ENCODE measurements at places on chromosomes 7 and 10.
A peak's percentile ranks its signal among the peaks of the same experiment; 100 is the strongest.

- H3K36me3 ChIP-seq = no peaks in the 10 kb centered on the region
- no peak overlapping the region for H3K27ac ChIP-seq
- peak; percentile 81 for DNase-seq
These were observed 233.7 kb downstream of the PTPRN2 start for GRCh38 chr7:158353606-158354570.

DNA sequence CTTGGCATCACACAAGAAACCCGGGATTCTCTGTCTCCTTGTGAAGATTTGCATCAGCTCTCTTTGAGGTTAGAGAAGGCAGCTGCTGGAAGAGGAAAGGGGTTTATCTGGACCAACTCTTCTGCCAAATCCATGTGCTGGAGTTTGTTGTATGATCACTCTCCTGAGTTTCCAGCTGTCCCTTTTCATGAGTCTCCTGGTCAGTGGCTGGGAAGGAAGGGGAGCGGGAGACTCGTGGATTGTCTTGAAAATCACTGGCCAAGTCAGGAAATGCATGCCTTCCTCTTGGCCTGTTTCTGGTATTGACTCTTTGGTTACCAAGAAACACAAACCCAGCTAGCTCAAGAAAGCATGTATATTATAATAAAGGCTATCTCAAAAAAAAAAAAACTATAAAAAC lies 38.8 kb downstream of the TACR2 start:
- peaks cover 4% of the 10 kb centered on the region for H3K4me1 ChIP-seq
- no peaks in the 10 kb centered on the region for H3K27me3 ChIP-seq
- H3K36me3 ChIP-seq = peaks cover 24% of the 10 kb centered on the region
- H3K4me3 ChIP-seq = no peak overlapping the region
- peak; percentile 55 for DNase-seq

- no peaks in the 10 kb centered on the region for H3K4me1 ChIP-seq
- no peaks in the 10 kb centered on the region for H3K36me3 ChIP-seq
- no peak overlapping the region for H3K4me3 ChIP-seq
- H3K27ac ChIP-seq = no peak overlapping the region
- no peak for DNase-seq
These were observed 196.7 kb upstream of the TMEM72 start for GRCh38 chr10:44714451-44714850.

DNA sequence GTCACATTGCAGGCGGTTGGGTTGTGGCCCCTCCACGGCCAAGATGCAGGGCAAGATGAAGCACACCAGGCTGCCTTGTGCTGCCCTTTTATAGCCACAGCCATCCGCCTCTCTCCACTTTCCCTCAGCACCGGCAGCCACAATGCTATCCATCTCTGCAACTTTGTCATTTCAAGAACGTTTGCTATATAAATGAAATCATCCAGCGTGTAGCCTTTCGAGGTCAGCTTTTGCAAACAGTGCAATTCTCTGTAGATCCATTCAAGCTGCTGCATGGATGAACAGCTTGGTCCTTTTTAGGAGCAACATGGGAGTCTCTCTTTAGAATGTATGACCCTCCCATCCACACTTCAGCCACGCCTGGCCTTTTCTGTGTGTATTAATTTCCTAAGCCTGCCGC lies 6.4 kb upstream of the IL15RA start:
- no peaks in the 10 kb centered on the region for H3K4me1 ChIP-seq
- H3K27ac ChIP-seq = no peak overlapping the region
- H3K36me3 ChIP-seq = no peaks in the 10 kb centered on the region
- no peak for DNase-seq

DNA sequence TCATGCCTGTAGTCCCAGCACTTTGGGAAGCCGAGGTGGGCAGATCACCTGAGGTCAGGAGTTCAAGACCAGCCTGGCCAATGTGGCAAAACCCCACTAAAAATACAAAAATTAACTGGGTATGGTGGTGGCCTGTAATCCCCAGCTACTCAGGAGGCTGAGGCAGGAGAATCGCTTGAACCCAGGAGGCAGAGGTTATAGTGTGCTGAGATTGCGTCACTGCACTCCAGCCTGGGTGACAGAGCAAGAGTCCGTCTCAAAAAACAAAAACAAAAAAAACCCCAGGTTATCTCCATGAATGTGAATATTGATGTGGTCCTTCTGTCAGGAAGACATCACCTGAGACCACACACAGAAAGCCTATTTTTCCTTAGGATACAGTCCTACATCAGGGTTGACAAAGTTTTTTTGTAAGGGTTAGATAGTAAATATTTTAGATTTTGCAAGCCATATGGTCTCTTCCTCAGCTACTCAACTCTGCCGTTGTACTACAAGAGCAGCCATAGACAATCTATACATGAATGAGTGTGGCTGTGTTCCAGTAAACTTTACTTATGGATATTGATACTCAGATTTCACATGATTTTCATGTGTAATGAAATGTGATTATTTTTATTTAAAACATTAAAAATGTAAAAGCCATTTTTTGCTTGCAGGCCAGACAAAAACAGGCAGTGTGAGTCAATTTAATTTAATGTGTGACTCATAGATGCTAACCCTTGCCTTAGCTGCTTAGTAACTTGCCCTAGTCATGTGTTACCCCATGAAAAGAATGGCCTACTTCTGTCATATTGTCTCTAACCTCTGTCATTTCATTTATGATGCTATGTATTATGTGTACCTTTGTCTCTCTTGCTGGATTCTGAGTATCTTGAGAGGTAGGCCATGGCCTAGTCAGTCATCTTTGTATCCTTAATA lies 78.1 kb downstream of the TPST1 start:
- no peaks in the 10 kb centered on the region for H3K27me3 ChIP-seq
- no peak for DNase-seq
- no peaks in the 10 kb centered on the region for H3K36me3 ChIP-seq
- peaks cover 6% of the 10 kb centered on the region for H3K4me1 ChIP-seq

DNA sequence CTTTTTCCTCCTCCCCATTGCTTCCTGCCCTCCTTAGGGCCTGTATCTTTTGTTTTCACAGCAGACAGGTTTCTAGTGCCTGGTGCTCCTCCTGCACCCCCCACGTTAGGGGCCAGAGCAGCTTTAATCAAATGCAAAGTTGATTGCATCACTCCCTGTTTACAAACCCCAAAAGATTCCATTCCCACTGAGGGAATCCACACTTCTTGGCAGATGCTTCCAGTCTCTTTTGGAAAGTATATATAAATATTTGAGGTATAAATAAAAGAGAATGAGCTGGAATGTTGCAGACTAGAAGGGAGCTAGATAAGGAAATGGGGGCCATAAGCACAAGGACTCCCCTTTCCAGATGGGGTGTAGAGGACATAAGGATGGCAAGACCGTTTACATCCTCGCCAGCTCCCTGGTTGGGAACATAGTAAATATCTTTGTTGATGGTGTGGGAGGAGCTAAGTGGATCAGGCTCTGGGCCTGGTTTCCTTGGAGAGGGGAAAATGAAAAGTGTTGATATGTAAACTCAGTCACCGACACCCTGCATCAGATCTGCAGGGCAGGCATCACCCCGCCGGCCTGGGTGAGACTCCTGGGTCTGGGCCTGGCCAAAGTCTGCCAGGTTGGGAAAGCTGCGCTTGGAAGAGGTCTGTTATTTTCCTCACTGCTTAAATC lies 6.2 kb downstream of the RARRES2 start:
- H3K27me3 ChIP-seq = no peaks in the 10 kb centered on the region
- H3K4me3 ChIP-seq = no peak overlapping the region
- H3K27ac ChIP-seq = no peak overlapping the region
- H3K36me3 ChIP-seq = no peaks in the 10 kb centered on the region
- peak; percentile 81 for DNase-seq

Measured in mesendoderm (in vitro differentiated cells).